ENCODE measurements at places on chromosomes 12 and 14.

DNA sequence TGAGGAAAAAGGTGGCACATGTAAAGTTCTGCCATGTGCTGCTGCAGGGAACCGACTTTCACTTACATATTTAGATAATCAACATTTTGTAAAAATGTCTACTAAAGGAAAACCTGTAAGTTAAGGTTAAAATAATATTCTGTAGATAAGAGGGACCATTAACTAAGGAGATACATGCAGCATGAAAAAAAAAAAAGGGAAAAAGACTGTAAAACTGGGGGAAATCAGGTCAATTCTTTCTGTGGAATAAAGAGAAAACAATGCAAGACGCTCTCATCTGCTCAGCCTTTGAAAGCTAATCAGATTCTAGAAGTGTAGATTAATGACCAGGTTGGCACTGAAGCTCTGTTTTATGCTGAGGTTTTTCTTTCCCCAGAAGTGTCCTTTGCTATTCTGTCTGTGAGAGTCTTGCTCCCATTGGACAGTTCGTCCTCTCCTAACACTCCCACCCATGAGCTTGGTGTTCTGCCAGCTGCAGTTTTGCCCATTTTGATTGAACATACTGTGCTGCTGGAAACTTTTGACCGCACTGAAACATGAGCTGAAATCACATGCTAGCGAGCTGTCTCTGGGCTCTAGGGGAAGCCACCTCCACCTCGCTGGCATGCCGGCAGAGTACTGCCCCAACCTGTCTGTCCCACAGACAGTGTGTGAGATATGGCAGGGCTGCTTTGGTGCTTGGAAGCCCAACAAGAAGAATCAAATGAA, 39.7 kb downstream of the PPTC7 start:
- no peak for DNase-seq

- DNase-seq: no peak
Observed at GRCh38 chr12:123441523-123442164, 5.2 kb upstream of the RILPL2 start.

DNA sequence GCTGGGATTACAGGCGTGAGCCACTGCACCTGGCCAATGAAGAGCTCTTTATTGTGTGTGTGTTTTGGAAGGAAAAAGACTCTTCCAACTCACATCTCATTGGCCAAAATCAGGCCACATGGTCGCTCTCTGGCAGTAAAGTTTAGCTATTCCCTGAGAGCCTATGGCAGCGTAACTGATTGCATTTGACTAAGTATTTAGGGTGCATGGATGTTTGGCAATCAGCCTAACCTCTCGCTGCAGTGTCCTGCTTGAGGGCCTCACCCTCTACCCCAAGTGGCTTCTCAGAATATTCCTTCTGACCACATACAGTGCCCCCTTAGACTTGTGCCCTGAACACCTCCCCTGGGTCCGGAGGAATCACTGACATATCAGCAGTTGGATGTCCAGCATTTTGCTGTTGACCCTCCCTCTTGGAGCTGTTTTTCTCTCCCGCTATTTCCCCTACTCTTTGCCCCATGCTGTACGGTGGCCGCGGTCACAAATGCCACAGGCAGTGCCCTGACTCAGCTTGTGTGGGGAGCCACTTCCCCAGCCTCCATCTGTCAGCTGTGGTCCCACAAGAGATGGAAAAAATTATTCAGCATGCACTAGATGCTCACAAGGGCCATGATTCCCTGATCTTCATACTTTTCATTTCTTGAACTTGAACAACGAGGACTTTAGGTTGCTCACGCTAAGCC, 9.5 kb downstream of the PHETA1 start:
- no peak for DNase-seq

DNA sequence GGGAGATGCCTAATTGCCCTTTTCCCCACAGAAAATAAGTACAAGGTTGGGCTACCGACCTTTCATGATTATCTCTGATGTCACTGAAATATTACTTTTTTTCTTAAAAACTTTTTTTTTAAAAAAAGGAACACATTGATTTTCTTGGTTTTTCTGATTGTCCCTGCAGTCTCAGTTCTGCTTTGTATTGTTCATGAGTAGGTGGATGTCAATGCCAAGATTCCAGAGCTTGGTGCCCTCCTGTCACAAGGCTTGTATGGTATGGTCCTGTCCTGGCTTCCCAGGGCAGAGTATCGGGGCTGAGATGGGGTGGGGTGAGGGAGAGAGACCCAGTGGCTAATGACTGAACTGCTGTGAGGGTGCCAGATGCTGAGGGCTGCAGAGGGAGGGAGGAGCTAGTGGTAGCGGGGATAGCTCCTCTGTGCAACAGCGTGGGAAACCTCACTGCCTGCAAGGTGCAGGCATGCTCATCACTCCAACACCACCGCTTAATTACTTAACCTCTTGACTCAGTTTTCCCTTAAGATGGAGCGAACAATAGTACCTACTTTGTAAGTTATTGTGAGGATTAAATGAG, 4.4 kb upstream of the CTDSP2 start:
- no peak for DNase-seq

- no peak for DNase-seq
Observed at GRCh38 chr14:64580467-64580866, 30.7 kb downstream of the PPP1R36 start.

DNA sequence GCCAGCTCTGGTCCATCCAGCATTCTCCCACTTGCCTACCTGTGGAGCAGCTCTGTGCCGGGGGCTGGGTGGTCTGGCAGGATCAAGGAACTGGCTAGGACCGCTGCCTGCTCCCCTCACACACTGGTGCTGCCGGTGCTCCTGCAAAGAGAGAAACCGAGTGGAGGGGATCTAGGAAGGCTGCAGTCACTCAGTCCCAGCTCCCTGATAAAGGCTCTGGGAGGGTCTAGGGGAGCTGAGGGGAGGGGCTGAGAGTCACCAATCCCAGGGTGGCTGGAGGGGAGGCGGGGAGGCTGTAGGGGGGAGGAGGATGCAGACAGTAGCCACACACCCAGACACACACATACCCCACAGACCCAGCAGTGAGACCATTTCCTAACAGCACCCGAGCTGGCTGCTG, at the start of gene TAC3:
TSS of gene TAC3 (minus strand) at position 182 of the 400 bp plus-strand sequence. CDS start 732 bp downstream, outside the sequence.
- DNase-seq: no peak

GRCh38 chr12:103757248-103757647, 83.8 kb downstream of the NT5DC3 start:
- no peak for DNase-seq
